Right ventricle myocardium superior (tissue), 1 donor: ENCODE measurements at places on chromosomes 4 and X. TPM values are rescaled to one million over a fixed set of nuclear protein-coding genes. Genes with fewer than 3 reads are reported as not detected.

- no peak for DNase-seq
These were observed 165.4 kb upstream of the LDB2 start for GRCh38 chr4:17063888-17064287.

GRCh38 chrX:17081511-17081910 lies 135.1 kb downstream of the REPS2 start:
- no peak for DNase-seq

DNA sequence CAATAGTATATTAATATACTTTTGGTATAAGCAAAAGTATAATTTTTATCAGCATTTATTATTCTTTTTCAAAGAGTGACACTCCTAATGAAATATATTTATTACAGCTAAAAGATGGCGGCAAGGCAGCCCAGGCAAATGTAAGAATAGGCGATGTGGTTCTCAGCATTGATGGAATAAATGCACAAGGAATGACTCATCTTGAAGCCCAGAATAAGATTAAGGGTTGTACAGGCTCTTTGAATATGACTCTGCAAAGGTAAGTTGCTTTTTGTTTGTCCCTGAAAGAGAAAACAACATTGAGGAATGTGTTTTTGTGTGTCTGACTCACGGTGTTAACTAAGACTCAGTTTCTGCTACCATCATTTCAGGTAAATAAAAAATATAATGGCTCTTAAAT lies 71.9 kb downstream of the PDLIM5 start:
- DNase-seq = no peak

- no peak for DNase-seq
These were observed 525.9 kb upstream of the ZFP42 start for GRCh38 chr4:187469627-187470026.

DNA sequence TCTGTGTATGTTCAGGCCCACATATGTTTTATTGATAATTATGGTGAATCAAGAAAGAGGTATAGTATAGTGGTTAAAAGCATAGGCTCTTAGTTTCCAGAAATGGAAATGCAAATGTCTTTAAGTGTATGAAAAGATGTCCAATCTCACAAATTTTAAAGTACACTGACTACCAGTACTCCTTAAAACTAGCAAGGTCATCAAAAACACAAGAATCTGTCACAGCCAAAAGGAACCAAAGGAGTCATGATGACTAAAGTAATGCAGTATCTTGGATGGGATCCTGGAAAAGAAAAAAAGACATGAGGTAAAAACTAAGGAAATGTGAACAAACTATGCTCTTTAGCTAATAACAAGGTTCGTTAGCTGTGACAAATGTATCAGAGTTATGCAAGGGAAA lies 661 bp upstream of the RBM41 start:
- DNase-seq = no peak

DNA sequence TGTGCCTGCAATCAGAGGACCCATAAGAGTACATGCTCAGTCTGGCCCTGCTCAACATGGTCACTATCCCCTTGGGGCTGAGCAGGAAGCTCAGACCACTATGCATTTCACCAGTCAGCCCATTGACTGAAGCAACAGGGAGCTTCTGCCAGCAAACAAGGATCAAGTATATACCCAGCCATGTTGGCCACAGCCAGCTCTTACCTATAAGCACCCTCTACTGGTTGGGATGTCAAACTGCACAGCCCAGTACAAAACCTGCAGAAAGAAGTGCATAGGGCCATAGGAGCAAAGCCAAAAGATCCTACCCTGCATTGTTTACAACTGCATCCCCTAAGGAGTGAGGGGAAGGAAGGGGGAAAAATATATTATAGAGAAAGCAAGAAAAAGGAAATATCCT lies 214.4 kb upstream of the CPEB2 start:
- DNase-seq = no peak

DNA sequence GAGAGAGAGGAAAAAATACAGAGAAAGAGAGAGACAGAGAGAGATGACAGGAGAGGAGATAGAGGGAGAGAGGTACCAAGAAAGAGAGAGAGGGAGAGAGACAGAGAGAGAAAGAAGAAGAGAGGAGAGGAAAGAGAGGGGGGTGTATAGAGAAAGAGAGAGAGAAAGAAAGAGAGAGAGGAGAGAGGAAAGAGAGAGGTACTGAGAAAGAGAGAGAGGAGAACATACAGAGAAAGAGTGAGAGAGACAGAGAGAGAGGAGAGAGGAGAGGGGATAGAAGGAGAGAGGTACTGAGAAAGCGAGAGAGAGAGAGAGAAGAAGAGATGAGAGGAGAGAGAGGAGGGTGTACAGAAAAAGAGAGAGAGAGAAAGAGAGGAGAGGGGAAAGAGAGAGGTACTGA lies 269.4 kb downstream of the CRLF2 start:
- no peak for DNase-seq

DNA sequence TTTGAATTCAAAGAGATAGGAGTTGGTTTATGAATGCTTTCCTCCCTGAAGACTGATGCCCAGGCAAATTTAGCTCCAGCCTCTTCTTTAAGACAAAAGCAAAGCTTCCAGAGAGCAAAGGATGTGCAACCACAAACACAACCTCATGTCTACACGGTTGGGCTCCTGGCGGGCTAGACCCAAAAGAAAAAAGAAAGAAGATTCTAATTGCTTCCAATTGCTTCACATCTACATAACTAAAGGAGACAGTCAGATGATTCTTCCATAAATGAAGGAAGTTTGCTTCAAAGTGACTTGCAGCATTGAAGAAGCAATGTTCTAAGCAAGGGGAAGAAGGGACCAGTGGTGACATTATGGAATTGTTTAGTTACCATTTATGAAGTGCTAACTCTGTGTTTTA lies 1603.0 kb upstream of the TENM3 start:
- no peak for DNase-seq

DNA sequence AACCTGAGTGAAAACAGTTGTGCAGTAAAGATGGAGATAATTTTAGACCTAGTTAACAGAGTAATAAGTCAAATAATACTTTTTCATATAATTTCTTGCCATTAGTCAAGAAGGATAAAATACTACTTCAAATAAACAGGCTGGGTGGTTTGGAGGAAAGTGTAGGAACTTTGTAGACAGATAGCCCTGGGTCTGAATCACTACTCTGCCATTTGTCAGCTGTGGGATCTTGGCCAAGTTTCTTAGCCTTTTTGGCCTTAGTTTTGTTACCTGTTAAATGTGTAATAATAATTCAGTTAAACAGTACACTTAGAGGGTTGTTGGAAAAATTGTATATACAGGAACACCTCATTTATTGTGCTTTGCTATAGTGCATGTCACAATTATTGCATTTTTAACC lies 163.7 kb downstream of the NPNT start:
- no peak for DNase-seq

DNA sequence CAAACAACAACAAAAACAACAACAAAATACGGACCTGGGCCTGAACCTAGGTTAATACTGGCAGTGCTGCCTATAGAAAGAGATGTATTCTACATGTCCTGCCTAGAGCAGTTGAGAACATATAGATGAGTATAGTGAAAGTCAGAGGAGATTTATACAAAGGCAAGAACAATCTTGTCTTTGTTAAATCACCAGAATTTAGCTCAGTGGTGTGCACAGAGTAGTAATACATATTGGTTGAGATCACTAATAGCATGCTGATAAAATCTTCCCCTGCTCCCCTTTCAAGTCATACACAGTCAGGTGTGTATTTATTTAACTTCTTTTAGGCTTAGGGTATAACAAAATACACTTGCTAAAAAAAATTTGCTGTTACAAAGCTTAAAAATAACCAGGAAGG lies 247.8 kb downstream of the ADGRL3 start:
- DNase-seq = no peak

DNA sequence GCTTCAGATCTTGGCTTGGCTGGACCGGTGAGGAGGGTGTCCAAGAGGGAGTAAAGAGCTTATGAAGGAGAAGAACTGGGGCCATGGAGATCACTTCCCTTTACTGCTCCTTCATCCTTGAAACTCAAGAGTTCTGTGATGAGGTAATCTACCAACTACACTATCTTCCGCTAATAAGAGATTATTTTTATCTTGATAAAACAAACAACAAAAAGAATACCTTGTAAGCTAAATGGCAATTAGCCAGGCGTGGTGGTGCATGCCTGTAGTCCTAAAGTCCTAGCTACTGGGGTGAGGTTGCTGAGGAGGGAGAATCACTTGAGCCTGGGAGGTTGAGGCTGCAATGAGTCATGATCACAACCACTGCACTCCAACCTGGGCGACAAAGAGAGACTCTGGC lies 47.4 kb downstream of the HAUS3 start:
- DNase-seq = no peak

DNA sequence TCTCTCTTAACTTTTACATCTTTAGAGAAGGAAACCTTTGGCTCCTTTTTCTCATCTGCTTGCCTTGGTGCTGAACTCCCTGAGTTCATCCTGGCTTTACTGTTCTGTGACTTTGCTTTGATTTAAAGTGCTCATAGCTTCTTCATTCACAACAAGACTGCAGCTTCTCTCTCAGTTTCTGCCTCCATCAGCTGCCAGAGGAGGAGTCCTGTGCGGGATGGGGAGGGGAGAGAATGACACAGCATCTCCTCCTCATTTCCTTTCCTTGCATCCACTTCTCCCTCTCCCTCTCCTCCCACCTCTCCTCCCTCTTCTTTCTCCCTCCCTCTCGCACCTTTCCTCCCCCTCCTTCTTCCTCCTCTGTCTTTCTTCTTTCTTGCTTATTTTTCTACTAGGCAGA lies 42.0 kb downstream of the CBLL2 start:
- DNase-seq = no peak

DNA sequence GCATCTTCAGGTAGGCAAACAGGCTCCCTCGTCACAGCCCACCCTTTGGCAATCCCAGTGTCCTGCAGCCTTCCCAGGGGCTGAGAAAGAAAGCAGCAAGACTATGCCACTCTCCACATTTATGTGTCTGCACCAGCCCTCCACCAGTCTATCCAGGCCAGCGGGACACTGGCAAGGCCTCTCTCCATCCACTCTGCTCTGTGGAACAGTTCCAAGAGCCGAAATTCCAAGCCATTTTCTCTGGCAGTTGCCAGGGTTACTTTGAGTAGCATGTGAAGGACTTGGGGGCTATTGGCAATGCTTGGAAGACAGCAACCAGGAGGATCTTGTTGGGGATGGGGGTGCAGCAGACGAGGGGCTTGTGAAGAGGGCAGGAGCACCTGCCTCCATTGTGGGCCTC lies 52.1 kb downstream of the TSC22D3 start:
- DNase-seq = no peak

Gene NUP54
- 18.2 TPM for total RNA-seq

Gene GABRE
- 28.0 TPM for total RNA-seq

Gene SPOCK3
- not detected for total RNA-seq

Gene XAGE1B
- total RNA-seq = not detected

Gene CHIC2
- total RNA-seq = 8.6 TPM

Gene COL4A6
- 7.4 TPM for total RNA-seq

Gene HS6ST2
- total RNA-seq = 0.08 TPM

Gene WNK3
- total RNA-seq = 0.89 TPM

Gene DIAPH2
- total RNA-seq = 11.0 TPM
